ENCODE measurements at places on chromosomes 4 and X. TPM values are rescaled to one million over a fixed set of nuclear protein-coding genes. Genes with fewer than 3 reads are reported as not detected.

Gene MYOZ2
- 0.38 TPM for total RNA-seq

Gene CWH43
- total RNA-seq = 3.2 TPM

Gene GYPA
- not detected for total RNA-seq

Gene COX18
- 13.3 TPM for total RNA-seq

Gene UGT2B15
- total RNA-seq = not detected

Gene MMRN1
- 6.1 TPM for total RNA-seq

Gene FGFRL1
- 46.7 TPM for total RNA-seq

- no peak for DNase-seq
Measured at GRCh38 chrX:55130481-55130880, 41.7 kb downstream of the PAGE2 start.

DNA sequence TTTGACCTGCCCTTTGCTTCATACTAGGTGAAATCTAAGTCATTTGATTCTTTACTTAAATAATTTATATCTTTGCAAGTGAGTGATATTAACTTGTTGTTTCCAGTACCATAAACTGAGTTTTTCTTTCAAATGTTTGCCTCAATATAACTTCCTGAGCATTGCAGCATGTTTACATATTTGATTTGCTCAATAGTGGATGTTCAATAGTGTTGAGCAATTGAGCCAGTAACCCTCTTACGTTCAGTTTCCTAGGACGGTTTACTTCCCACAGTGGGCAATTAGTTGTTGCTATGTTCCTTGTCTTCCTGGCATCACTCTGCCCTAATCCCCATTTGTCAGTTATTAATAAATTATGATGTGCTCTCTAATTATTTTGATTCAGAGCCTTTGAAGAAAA is 278.5 kb downstream of the EPHA5 start:
- DNase-seq = no peak

- no peak for DNase-seq
Measured at GRCh38 chrX:42027367-42028000, 104.1 kb upstream of the CASK start.

DNA sequence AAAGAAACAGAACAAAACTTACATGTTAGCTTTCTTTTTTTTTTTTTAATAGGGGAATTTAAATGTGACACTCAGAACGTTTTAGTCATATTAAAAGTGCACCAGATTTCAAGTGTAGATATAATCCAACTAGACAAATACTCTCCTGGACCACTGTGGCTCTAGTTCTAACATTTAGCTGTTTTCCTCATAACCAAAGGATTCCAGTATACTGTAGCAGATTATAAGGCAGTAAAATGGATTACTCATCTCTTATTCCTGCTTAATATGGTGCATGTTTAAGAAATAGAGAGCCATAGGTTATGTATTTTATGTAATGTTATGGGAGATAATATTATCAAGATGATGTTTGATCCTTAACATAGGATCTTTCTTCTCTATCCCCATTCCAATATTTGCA is 1339.5 kb upstream of the AGA start:
- DNase-seq = no peak

GRCh38 chr4:176230836-176231235 is 35.5 kb upstream of the SPATA4 start:
- DNase-seq = no peak

GRCh38 chrX:145677109-145677817 is 140.4 kb upstream of the SLITRK2 start:
- no peak for DNase-seq

DNA sequence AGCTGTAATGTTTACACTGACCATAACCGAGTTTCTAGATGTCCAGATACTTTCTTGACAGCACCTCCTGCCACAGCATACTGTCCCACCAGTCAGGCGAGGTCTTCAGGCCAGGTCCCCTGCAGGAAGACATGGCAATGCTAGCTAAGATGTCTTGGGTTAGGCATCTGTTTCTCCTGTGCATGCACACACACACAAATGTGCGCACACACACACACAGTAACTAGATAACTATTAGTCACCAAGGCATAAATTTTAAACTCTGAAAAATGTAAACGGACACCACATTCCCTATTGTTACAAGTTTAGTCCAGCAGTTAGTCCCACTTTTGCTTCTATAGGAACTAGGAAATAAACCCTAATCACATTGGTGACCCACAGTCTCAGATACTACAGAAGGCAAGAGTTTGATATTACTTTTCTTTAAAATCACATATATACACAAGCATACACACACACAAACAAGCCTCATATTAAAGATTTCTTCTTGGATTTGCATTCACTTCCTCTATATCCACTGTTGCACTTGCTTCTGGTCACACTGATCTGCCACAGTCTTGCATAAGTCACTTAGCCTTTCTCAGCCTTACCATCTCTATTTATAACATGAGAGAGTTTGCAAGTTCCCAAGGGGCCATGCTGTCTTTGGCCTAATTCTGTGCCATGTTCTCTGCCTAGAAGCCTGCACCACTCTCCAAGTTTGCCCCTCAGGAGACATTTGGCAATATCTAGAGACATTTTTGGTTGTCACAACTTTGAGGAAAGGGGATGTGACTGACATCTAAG is 32.2 kb downstream of the IL21 start:
- DNase-seq = no peak

GRCh38 chr4:83282049-83282535 is 2.5 kb downstream of the COQ2 start:
- DNase-seq = peak; percentile 24

- DNase-seq = no peak
Measured at GRCh38 chrX:154444755-154445246, 860 bp downstream of the FAM50A start.

DNA sequence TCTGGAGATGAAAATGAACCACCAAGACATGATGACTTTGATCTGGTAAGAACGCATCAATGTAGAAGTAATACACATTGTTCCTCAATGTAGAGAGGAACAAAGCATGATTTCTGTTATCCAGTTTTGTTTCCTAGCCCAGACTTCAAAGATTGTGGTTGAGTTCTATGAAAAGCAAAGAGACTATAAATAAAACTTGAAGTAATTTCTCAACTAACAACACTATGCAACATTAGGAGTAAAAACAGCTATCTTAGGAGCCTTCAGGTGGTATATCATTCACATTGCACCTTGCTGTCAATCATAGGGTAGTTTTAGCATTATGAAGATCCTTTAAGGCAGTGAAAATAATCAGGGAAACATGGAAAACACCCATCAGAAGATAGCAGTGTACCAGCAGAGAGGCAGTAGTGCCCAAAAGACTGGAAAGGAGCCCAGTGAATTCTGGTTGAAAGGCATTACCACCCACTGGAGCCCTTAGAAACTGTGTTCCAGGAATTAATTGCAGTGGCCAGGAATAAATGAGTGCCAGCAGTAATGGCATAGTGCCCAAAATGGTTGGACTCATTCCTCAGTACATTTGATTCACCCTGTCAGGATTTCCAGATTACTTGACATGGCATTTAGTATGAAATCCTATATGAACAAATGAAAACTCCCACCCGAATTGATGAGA is 300.7 kb upstream of the CXXC4 start:
- DNase-seq = no peak

GRCh38 chr4:177271915-177272766 is 37.5 kb upstream of the NEIL3 start:
- no peak for DNase-seq

- DNase-seq = no peak
Measured at GRCh38 chr4:172631832-172632231, 536.8 kb upstream of the GALNT7 start.

GRCh38 chr4:115918149-115918548 is 804.7 kb upstream of the NDST4 start:
- DNase-seq = no peak

DNA sequence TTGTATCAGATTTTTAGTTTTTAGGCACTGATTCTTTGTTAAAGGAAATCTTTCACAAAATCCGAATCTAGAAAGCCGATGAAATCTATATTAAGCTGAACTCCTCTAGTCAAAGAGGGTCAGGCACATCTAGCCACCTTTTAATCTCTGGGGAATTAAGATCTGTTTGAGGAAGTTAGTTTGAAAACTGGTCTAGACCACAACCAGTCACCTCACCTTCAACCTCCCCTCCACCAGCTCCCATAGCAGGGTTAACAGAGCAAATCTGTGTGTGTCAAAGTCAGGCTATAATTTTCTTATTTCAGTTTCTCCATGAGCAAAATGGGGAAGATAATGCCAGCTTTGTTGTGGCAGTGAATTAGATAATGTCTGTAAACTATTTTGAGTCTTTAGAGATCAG is 110.0 kb upstream of the IGFBP7 start:
- no peak for DNase-seq

DNA sequence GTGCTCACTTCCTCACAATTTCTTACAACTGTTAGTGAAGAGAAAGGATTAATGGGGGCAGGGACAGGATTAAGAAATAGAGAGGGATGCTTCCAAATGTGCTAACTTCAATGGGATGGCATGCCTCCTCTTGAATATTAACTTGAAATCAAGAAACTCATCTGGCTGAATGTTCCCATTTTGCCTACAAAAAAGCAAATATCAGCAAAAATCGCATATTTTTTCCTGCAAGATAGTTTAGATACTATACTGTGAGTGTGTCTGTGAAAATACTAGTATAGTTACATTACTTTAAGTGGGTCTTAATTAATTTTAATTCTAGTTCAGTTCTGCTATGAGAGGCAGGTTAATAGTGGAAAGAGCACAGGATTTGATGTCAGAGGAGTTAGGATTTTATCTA is 4.9 kb downstream of the PAICS start:
- no peak for DNase-seq

GRCh38 chr4:157280673-157281072 is 60.1 kb downstream of the GRIA2 start:
- no peak for DNase-seq

GRCh38 chr4:145536044-145536443 is 54.4 kb downstream of the SMAD1 start:
- no peak for DNase-seq

DNA sequence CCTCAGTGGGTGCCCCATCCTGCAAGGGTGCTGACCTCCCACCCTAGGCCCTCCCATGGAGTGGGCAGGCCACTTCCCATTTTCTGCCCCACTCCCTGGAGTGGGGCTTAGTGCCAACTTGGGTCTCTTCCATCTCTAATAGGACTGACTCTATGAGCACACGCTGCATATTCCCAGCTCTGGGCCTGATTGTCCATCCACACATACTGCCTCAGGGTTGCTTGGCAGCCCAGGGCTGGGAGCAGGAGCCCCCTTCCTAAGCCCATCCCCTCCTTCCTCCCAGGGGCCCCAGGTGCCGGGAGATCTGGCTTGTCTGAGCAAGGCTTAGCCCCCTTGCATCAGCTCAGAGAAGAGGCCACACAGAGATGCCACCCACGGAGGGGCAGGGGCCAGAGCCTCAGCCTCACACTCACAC is 55.1 kb downstream of the PJA1 start:
- DNase-seq = no peak

GRCh38 chrX:40508560-40508959 is 72.2 kb upstream of the ATP6AP2 start:
- DNase-seq = no peak

GRCh38 chr4:14399848-14400247 is 602.4 kb upstream of the CPEB2 start:
- DNase-seq = no peak

GRCh38 chr4:15649914-15650545 is 5.1 kb downstream of the FBXL5 start:
- no peak for DNase-seq

- no peak for DNase-seq
Measured at GRCh38 chrX:154329294-154329693, 33.7 kb downstream of the TKTL1 start.

GRCh38 chr4:20666012-20666860 is 34.0 kb upstream of the PACRGL start:
- no peak for DNase-seq

Data from ovary (tissue), 10 donors.